ENCODE measurements at places on chromosomes 11 and 22.
A peak's percentile ranks its signal among the peaks of the same experiment; 100 is the strongest.

- DNase-seq = no peak
Observed at GRCh38 chr11:68388595-68389198, 71.9 kb upstream of the PPP6R3 start.

- DNase-seq = no peak
Observed at GRCh38 chr11:47333886-47334443, 18.5 kb downstream of the MYBPC3 start.

DNA sequence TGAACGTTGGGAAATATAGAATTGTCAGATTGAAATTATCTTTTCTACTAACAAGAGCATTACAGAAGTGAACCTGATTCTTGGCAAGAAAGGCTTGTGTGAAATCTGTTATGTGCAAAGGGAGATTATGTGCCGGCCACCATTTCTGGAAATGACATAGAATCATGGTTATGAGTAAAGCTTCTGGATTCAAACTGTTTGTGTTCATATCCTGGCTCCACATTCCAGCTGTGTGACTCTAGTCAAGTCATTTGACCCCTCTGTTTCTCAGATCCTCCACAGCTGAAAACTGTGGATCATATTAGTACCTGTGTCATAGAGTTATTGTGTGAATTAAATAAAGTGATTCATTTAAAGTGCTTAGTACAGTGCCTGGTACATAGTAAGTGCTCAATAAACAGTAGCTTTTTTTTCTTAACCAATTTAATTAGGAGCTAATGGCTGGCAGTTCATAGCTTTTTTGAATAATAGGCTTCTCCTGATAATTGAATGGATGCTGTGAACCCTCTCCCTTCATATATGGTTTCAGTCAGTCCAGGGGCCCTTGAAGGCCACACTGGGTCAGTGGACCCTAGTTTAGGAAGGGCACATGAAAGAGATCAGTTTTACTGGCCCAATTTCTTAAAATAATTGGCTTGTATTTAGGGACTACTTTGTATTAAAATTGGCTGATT, 34.6 kb downstream of the EHF start:
- no peak for DNase-seq

- DNase-seq = no peak
Observed at GRCh38 chr22:25760294-25760693, 18.3 kb downstream of the MYO18B start.

DNA sequence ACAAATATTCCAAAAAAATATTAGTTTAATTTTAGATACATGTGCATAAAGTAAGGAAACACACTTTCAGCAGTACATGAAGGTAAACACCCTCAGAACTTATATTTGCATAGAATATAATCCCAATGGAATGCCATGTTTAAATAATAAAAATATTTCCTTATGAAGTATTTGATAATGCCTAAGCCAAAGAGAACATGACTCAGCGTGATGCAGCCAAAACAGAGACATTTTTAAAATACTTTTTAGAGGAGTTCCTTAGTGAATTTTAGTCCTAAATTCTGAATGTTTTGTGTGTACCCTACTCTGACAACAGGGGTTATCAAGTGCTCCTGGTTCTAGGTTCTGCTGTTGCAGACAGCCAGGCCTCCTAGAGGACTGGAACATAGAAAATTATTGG, 39.1 kb upstream of the POU2AF2 start:
- no peak for DNase-seq

- no peak for DNase-seq
Observed at GRCh38 chr11:47325271-47326041, 27.0 kb downstream of the MYBPC3 start.

DNA sequence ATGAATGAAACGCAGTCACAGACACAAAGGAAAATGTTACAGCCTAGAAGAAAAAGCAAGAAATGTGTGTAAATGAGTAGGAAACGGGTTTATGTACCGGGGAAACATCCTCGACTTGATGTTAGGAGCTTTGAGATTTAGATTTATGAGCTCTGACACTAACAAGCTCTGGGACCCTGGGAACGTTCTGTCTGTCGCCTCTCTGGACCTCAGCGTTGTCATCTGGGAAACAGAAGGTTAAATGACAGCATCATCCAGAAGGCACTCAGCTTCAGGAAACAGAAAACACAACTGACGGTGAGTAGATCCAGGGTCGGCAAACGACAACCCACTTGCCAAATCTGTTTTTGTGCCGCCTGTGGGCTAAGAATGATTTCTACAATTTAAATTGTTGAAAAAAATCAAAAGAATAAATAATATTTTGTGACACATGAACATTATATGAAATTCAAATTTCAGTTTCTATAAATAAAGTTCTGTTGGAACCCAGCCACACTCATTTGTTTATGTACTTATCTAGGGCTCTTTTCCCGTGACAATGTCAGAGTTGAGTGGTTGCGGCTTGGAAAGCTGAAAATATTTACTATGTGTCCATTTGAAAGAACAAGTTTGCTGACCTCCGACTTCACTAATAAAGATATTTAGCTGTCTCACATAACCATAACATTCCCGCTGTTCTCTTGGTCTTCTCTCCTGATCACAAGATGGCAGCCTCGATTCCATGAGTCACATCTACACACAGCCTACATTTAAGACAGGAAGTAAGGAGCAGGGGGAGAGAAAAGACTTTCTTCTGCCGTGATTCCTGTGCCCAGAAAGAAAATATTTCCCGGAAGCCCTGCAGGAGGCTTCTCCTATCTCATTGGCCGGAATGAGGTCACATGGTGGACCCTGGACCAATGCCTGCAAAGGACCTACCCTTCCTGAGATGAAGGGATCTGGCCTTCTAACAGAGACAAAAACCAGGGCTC, 47.1 kb upstream of the SYT13 start:
- no peak for DNase-seq

- DNase-seq = no peak
Observed at GRCh38 chr22:37996515-37997246, 12.3 kb upstream of the SOX10 start.

GRCh38 chr11:110123003-110123402, 29.8 kb downstream of the ZC3H12C start:
- DNase-seq = no peak

DNA sequence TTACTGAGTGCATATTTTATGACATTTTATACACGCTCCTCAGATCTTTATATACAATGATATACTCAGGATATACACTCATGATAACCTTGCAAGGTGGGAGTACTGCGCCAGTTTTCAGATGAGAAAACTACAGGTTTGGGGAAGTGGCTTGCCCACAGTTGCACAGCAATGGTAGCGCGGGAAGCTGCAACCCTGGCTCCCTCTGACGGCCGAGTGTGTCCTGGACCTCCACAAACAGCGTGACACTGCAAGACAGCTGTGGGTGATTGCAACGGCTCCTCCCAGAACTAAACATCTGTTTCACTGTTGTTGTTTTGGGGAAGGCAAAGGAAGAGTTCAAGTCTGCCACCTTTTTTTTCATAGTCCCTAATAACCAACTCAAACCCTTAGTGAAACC, 47.0 kb downstream of the PACSIN2 start:
- peak; percentile 53 for DNase-seq

DNA sequence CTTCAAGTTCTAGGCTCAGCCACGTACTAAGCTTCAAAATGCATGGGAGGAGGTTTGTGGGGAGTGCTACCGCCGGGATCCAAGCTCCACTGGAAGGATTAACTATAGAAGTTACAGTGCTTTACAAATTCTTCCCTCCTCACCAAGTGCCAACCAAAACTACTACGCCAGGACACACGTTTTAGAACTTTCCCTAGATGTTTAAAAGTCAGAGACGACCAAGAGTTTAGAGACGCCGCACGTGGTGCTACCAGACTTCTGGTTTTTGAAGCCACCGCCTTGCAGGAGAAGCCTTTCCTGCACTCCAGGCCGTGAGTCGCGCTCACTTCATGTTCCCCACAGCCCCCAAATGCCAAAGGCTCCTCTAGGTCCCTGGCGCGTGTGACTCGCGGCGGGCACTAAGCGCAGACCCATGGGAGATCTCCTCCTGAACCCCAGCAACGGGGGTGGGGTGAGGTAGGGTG, 734 bp downstream of the SNU13 start:
- DNase-seq = peak; percentile 22

GRCh38 chr11:15551901-15552851, 437.5 kb downstream of the INSC start:
- no peak for DNase-seq

- DNase-seq = no peak
Observed at GRCh38 chr22:32233091-32233490, 22.1 kb downstream of the SLC5A4 start.

DNA sequence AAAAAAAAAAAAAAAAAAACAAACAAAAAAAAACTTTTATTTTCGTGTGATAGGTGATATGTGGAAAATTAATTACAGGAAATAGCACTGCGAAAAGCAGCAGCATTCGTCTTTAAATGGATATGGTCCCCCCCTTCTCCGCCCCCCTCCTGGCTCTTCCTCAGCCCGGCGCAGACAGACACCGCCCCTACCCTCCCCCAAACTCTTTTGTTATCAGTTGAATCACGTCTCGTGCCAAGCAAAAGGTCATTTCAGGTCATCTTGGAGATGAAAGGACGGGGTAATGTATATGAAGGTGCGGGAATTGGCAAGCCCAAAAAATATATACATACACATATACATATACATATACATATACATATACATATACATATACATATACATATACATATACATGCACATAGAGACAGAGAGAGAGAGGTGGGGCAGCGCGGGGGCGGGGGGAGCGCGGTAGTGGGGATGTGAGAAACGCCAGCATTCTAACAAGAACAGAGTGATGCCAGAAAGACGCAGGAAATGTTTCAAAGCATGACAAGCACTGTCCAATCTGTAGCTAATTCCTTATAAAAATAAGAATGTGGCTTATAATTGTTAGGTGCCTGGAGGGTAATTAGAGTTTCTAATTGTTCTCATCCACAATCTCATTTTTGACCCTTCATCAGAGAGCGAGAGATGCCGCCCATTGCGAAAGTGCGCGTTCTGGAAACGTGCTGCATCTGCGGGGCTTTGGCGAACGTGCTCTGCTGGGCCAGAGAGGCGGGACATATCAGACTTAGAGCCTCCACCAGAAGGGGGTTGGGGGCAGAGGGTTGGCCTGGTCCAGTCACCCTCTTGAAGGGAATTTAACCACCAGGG, 214.5 kb upstream of the UBASH3B start:
- DNase-seq = no peak
